Activated CD8-positive, alpha-beta memory T cell treated with anti-CD3 and anti-CD28 coated beads, Interleukin-2, amount 50 U/mL, for 4 hours (primary cell): ENCODE measurements at places on chromosomes 12 and 14.

- no peak for DNase-seq
Observed at GRCh38 chr12:123882161-123882705, 90.4 kb downstream of the CCDC92 start.

DNA sequence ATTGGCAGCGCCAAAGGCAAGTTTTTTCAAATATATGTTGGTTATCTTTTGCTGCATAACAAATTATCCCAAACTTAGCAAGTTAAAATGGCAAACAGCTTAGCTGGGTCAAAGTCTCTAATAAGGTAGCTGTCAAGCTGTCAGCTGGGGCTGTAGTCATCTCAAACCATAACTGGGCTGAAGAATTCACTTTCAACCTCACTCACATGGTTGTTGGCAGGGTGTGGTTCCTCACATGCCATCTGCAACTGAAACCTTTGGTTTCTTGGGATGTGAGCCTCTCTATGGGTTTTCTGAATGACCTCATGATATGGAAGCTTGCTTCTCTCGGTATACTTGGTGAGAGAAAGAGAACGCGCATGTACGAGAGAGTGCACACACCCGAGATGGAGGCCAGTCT lies 125.4 kb downstream of the LRIG3 start:
- DNase-seq, result no peak

DNA sequence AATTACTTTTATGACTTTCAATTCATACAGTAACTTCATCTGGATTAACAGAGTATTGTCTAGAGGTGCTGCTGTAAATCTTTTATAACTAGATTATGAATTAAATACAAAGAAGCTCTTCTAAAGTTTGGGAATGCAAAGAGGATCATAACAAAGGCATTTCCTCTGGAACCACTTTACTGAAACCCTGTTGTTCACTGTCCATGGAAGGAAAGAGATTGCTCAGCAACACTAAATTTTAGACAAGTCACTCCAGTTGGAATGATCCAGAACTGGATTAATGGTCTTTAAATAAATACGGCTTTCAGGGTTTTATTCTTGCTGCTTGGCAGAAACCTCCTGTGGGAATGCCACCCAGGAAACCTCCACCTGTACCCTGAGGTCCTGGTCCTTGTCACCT lies 250.6 kb downstream of the KSR2 start:
- no peak for DNase-seq

- DNase-seq, result no peak
Observed at GRCh38 chr14:69360438-69361108, 37.5 kb downstream of the ERH start.

- DNase-seq, result no peak
Observed at GRCh38 chr14:33963892-33964291, 13.0 kb upstream of the EGLN3 start.

GRCh38 chr12:125089083-125089482 lies 23.8 kb downstream of the AACS start:
- DNase-seq, result no peak

DNA sequence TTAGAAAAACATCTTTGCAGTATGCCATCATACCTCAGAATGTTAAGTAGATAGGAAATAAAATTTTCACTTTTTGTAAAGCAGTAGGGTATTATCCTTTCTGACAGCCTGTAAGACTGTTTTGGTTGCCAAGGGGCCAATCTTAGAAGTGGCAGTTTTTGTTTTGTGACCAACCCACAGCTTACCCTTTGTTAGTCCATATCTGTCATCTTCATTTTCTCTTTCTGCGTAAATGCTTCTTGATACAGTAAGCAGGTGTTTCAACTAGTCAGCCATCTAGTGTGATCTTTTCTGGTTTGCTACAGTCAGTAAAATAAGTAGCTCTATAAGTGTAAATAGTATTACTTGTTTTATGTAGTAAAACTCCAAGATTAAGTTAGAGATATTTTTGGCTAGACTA lies 8.8 kb downstream of the PPM1A start:
- DNase-seq, result no peak

DNA sequence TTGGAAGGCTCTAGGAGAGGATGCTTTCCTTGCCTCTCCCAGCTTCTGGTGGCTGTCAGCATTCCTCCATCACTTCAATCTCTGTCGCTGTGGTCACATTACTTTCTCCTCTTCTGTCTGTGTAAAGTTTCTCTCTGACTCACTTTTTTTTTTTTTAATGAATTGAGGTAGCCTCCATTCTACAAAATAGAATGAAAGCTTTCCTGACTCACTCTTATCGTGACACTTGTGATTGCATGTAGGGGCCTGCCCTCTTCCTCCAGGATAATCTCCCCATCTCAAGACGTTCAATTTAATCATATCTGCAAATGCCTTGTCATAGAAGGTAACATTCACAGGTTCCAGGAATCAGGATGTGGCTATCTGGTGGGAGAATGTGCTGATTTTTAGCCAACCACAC lies 153.5 kb upstream of the HMGA2 start:
- no peak for DNase-seq

- no peak for DNase-seq
Observed at GRCh38 chr12:121295746-121296617, 527 bp downstream of the CAMKK2 start.

- no peak for DNase-seq
Observed at GRCh38 chr12:49615725-49616124, 7.6 kb upstream of the PRPF40B start.

DNA sequence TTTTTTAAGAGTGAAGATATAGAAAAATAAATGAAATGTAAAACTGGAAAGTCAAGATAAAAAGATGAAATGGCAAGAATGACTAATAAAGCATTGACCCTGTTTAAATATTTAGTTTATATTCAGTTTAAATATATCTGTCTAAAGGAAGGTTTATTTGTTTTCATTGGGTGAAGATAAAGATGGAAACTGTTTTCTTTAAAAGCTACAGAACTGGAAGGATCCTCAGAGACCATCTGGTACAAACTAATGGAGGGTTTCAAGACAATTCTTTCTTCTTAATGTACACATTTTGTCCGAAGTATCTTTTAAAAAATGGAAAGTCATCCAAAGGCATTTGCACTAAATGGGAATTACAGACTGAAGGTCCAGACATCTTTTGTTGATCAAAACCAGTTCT lies 142.6 kb downstream of the EPS8 start:
- no peak for DNase-seq

DNA sequence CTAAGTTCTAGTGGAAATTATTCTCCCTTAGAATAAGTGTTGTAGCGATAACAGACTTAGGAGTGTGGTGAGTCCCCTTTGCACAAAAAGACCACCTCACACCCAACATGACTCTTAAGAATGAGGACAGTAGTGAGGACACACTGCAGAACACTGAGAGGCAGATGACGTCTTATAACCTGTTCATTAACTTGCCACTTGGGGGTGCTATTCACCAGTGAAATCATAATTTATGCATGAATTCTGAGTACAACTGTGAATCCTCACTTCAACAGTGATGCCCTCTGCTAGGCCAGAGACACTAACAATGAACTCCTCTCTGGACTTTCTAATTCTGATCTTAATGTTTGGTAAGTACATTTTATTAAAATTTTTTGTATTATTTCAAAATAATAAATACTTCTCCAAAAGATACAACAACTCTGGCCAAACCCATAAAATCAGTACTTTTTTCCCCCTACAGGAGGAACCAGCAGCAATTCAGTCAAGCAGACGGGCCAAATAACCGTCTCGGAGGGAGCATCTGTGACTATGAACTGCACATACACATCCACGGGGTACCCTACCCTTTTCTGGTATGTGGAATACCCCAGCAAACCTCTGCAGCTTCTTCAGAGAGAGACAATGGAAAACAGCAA lies 274.7 kb downstream of the DAD1 start:
- DNase-seq, result no peak

- DNase-seq, result no peak
Observed at GRCh38 chr14:31703056-31703455, 141.9 kb downstream of the NUBPL start.

- no peak for DNase-seq
Observed at GRCh38 chr12:110966081-110966760, 45.8 kb upstream of the MYL2 start.

DNA sequence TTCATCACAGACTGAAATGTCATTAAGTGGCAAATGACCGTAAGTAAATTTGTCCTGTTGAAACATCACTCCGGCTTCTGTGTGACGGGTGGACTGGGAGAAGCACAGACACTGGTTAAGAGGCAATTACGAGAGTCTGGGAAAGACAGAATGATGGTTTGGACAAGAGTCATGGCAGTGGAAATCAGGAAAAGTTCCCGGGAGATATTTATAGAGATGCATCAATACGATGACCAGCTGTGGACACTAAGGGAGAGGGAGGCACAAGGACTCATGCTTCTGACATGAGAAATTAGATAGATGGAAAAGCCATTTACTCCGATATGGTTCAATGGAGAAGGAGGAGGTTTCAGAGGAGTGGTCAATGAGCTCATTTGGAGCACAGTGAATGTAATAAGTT lies 27.3 kb downstream of the CKAP4 start:
- DNase-seq, result no peak

DNA sequence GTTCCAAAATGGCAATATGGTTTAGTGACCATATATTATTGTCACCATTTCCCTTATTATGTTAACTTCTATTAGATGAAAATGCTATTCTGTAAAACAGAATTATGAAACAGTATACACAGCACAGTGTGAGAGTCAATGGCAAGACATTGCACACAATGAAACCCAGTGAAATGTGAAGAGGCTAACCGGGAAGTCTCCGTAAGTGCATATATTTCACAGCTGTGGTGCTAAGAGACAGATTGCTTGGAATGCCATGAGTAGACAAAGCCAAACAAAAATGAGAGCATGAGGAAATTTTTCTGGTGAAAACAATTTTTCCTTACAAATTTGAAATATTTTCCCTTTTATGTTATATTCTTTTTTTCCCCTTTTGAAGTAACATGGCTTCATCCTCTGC lies 49.4 kb downstream of the DYRK2 start:
- no peak for DNase-seq

GRCh38 chr14:53951243-53951626 lies 5.4 kb downstream of the BMP4 start:
- no peak for DNase-seq

DNA sequence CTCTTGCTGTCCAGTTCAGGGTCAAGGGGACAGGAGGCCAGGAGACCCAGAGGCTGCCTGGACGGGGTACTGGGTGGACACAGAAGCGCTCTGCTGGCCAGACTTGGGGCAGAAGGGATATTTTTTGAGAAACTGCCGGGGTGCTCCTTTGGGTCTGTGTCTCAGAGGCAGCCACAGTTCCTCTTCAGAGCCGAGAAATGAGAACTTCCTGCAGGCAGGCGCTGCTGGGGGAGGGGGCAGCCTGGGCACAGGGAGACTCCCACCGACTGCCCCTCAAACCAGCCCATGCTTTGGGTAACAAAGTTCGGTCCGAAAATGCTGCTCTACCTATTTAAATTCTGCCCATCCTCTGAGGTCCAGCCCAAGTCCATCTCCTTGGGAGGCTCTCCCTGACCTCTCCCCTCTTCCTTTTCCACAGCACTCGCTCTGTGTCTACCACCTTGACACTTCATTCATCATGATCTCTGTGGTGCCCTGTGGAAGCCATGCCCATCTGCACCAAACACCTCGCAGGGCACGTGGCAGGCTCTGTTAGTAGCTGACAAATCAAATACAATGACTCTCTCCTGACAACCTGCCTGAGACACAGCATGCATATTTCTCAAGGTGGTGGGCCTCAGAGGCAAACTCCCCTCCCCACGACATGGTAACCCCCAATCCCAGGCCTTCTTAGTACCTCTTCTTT lies 16.4 kb downstream of the HDAC7 start:
- no peak for DNase-seq
